Upper lobe of left lung (tissue), 6 donors: ENCODE measurements at places on chromosomes 6 and 20. TPM values are rescaled to one million over a fixed set of nuclear protein-coding genes. Genes with fewer than 3 reads are reported as not detected.

MOG gene
- total RNA-seq, result not detected

HLA-DMB gene
- total RNA-seq, result 105 TPM

ZNF76 gene
- total RNA-seq, result 31.2 TPM

- peaks cover 9% of the 10 kb centered on the region for H3K4me1 ChIP-seq
- peak overlapping the region; percentile 9 for H3K27ac ChIP-seq
- H3K4me3 ChIP-seq, result no peak overlapping the region
- no peaks in the 10 kb centered on the region for H3K27me3 ChIP-seq
- no peaks in the 10 kb centered on the region for H3K36me3 ChIP-seq
- no peak for DNase-seq
Observed at GRCh38 chr6:10598084-10598960, 77.2 kb downstream of the GCNT2 start.

- no peak for DNase-seq
- H3K27me3 ChIP-seq, result no peaks in the 10 kb centered on the region
- no peak overlapping the region for H3K4me3 ChIP-seq
- H3K4me1 ChIP-seq, result no peaks in the 10 kb centered on the region
Observed at GRCh38 chr6:135002229-135002844, 52.3 kb downstream of the HBS1L start.

GRCh38 chr6:25085756-25086155, 150.0 kb upstream of the RIPOR2 start:
- H3K4me1 ChIP-seq, result peaks cover 5% of the 10 kb centered on the region
- H3K27ac ChIP-seq, result no peak overlapping the region
- DNase-seq, result no peak
- H3K36me3 ChIP-seq, result peaks cover 10% of the 10 kb centered on the region

DNA sequence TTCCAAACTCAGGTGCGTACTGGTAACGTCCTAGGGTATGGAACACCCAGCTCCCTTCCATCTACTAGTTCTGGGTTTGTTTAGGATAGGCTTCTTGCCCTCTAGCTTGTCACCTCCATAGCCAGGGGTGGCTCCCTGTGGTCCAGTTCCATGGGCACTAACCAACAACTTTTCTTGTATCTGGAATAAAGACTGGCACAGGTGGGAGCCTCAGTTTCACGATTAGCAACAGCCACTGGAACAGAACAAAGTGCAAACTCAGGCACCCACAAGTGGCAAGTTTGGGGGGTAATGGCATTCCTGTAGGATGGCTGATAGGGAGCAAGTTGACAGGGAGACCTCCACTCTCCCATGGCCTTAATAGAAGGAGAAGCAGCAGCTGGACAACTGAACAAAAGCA, 5.6 kb upstream of the APMAP start:
- H3K36me3 ChIP-seq, result no peaks in the 10 kb centered on the region
- no peak for DNase-seq
- H3K27me3 ChIP-seq, result no peaks in the 10 kb centered on the region
- H3K27ac ChIP-seq, result no peak overlapping the region
